ENCODE measurements at places on chromosomes 11 and 22. TPM values are rescaled to one million over a fixed set of nuclear protein-coding genes. Genes with fewer than 3 reads are reported as not detected.
A peak's percentile ranks its signal among the peaks of the same experiment; 100 is the strongest.

DNA sequence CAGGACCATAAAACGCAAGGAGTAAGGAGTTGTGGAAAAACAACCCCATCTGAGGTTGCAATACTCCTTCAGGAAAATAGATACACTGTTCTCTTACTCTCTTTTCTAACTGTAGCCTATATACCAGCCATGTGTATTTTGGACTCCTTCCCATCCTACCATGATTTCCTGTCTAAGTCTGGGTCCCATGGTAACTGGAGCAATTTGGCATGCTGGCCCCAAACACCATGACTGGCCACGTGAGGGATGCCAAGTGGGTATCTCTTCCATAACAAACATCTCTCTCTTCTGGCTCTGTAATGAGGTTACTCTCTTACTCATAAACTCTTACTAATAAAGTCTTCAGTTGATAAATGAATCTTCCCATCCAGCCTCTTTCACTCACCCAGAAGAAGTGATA lies 26.5 kb downstream of the ABTB2 start:
- H3K4me3 ChIP-seq, result peak overlapping the region; percentile 42
- peaks cover 75% of the 10 kb centered on the region for H3K4me1 ChIP-seq
- no peak for DNase-seq
- no peaks in the 10 kb centered on the region for H3K36me3 ChIP-seq
- peak overlapping the region; percentile 80 for H3K27ac ChIP-seq

DNA sequence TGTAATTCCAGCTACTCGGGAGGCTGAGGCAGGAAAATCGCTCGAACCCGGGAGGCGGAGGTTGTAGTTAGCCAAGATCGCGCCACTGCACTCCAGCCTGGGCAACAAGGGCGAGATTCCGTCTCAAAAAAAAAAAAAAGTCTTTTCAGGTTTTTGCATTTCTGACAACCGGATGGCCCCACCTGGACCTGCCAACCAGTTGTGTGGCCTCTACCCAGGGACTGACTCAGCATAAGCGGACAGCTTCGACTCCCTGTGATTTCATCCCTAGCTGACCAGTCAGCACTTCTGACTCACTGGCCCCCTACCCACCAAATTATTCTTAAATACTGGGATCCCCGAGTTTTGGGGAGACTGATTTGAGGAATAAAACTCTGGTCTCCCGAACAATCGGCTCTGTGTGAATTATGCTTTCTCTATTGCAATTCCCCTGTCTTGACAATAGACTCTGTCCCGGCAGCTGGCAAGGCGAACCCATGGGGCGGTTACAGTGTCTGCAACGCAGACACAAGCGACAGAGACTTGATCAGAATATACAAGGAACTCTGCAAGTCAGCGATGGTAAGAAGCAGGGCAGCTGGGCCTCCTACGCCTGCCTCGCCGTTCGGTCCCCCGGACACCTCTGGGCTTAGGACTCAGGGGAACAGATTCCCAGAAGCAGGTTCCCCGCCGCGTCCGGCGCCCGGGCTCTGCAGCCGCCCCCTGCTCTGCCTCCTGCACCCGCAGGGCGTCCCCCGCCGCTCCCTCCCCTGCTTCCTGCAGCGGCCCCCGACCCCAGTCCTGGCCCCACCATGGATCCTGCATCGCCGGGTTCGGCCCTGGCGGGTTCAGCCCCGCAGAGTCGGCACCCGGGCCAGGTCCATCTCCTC lies 741 bp upstream of the TALDO1 start:
- H3K36me3 ChIP-seq, result no peaks in the 10 kb centered on the region
- H3K4me3 ChIP-seq, result peak overlapping the region; percentile 87
- no peak for DNase-seq
- peak overlapping the region; percentile 66 for H3K27ac ChIP-seq
- peaks cover 11% of the 10 kb centered on the region for H3K4me1 ChIP-seq

DNA sequence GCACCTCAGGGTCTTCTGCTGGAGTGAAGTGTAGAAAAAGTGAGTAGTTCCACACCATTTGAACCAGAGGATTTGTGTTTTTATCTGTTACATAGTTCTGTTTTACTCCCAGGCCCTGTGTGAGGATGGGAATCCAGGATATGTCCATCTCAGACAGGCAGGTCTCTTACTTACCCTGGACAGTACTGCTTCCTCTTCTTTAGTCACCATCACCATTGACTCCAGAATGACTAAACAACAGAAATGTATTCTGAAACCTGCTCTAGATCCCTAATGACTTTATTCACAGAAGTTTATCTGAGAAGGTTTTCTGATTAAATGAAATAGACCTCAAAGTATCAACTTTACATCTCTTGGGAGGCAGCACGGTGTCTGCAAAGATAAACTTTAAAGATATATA lies 33.6 kb downstream of the CYP2R1 start:
- H3K27me3 ChIP-seq, result no peaks in the 10 kb centered on the region
- H3K36me3 ChIP-seq, result no peaks in the 10 kb centered on the region
- DNase-seq, result no peak
- H3K4me3 ChIP-seq, result no peak overlapping the region

DNA sequence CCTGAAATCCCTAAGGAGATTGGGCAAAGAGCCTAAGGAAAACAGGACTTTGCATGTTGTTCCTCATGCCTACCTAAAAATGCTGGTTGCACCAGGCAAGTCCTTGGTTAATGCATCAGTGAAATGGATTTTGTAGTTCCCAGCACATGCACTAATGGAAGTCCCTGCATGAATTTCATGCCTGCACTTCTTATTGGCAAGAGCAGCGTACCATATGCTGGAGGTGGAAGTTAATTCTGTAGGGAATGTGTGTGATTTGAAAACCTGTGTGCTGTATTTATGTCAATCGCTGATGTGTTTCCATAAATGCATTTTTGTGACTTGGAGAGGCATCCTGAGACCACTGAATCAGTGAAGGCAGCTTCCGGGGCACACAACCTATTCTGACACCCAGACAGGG lies 140.3 kb upstream of the MTNR1B start:
- H3K27ac ChIP-seq, result no peak overlapping the region
- H3K4me3 ChIP-seq, result no peak overlapping the region
- no peak for DNase-seq

The TRIM66 gene
- total RNA-seq, result 16.1 TPM

DNA sequence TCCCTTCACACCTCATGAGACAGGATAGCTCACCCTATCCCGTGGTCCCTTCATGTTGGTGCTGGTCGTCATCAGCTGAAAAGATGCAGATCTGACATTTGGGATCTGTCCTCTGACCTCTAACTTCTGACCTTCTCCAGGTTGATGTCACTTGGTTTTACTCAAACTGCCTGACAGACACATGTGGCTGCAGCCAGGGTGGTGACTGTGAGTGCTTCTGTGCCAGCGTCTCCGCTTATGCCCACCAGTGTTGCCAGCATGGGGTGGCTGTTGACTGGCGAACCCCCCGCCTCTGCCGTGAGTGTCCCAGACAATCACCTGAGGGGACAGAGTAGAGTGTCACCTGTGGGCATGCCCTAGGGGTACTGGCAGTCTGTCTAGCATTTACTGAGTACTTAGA lies 49.7 kb downstream of the OTOG start:
- no peak overlapping the region for H3K27ac ChIP-seq
- no peak overlapping the region for H3K4me3 ChIP-seq
- DNase-seq, result no peak
- peaks cover 53% of the 10 kb centered on the region for H3K27me3 ChIP-seq
- no peaks in the 10 kb centered on the region for H3K36me3 ChIP-seq
- H3K4me1 ChIP-seq, result no peaks in the 10 kb centered on the region

DNA sequence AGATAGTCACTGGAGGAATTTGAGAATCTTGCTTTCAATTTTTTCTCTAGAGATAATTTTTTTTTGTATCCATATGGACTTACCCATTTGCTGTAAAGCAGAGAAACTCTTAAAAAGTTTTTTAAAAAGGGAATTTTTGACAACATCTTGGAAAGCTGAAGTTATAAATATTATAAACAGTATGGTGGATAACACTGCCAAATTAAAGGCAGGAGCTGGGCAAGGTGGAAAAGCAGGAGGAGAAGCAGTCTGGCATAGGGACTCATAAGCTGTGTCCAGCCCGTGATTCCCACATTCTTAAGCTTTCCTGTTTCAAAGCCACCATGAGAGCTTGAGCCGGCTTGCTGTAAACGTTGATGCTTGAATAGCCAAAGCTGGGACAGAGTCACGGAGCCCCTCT lies 149.5 kb downstream of the NAV2 start:
- H3K4me1 ChIP-seq, result no peaks in the 10 kb centered on the region
- no peak overlapping the region for H3K4me3 ChIP-seq
- no peak for DNase-seq

- no peak overlapping the region for H3K27ac ChIP-seq
- no peaks in the 10 kb centered on the region for H3K27me3 ChIP-seq
- H3K4me1 ChIP-seq, result no peaks in the 10 kb centered on the region
- no peak for DNase-seq
These were observed 38.1 kb upstream of the OPCML start for GRCh38 chr11:133570376-133570775.

DNA sequence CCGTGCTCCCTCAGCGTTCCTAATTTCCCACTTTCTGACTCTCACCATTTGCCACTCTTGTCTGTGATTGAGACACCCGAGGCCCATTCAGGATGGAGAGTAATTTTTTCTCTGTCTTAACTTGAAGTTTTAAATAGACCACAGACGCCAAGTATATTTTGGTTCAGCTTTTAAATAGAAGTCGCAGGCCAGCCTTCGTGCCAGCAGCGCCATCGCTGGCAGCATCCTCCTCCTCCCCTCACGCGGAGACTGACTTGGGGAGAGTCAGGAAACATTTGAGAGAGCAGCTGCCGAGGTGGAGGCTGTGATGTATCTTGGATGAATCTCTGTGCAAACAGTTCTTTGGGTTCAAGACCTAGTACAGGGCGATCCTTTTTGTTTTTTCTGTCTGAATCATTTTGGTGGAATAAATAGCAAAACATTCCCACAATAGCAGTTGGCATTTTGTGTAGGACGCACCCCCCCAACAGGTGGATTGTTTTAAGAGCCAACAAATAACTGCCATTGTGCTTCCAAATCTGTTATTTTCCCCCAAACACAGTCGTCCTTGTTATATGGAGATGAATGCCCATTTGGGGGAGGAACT lies 889 bp upstream of the DMC1 start:
- peaks cover 10% of the 10 kb centered on the region for H3K4me1 ChIP-seq
- H3K27me3 ChIP-seq, result no peaks in the 10 kb centered on the region
- H3K36me3 ChIP-seq, result no peaks in the 10 kb centered on the region
- peak overlapping the region; percentile 64 for H3K4me3 ChIP-seq

The TSPAN18 gene
- not detected for total RNA-seq

The WT1 gene
- total RNA-seq, result not detected

DNA sequence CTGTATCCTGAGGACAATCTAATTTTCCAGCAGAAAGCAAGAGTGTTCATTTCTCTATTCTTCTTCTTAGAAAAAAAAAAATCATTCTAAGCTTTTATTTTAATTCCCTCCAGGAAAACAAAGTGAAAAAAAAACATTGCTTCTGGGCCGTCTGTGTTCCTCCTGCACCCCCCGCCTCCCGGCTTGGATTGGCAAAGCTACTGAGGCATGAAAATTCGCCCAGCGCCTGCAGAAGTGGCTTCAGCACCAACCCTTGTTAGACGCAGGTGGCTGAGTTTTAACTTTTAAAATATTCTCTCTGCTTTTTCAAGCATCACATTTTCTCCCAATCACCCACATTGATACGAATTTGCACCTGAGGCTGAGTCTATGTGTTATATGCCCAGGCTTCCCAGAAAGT lies 401.6 kb downstream of the BRD1 start:
- peaks cover 98% of the 10 kb centered on the region for H3K27me3 ChIP-seq
- DNase-seq, result no peak
- H3K36me3 ChIP-seq, result no peaks in the 10 kb centered on the region
- H3K27ac ChIP-seq, result no peak overlapping the region

- DNase-seq, result no peak
- no peak overlapping the region for H3K27ac ChIP-seq
- peaks cover 7% of the 10 kb centered on the region for H3K36me3 ChIP-seq
- H3K4me1 ChIP-seq, result no peaks in the 10 kb centered on the region
- H3K27me3 ChIP-seq, result no peaks in the 10 kb centered on the region
These were observed 14.2 kb downstream of the KMT2A start for GRCh38 chr11:118450451-118450850.

The C11orf42 gene
- not detected for total RNA-seq

The MMP27 gene
- not detected for total RNA-seq

DNA sequence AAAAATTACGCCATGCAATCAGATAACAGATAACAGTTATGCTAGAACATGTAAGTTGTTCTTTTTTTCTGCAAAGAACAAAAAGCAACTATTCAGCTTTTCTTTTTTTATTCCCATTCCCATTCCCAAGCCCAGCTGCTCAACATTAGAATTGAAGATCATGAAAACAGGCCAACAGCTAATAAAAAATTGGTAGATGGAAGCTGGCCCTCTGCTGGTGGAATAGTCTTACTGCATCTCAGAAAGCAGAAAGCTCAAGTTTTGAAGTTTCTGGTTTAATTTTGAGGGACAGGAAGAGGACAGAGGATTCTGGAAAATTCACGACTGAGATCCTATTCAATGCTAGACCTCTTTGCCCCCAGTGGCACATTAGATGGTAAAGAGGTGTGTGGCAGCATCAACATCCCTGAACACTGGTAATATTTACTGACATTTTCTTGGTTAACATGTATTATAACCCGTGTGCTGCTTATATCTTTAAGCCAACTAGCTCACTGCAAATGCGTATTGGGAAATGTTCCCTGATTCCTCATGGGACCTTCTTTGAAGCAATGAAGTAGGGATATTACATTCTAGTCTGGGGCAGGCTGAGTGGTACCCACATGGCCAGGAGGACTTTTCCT lies 591.2 kb downstream of the OPCML start:
- no peaks in the 10 kb centered on the region for H3K27me3 ChIP-seq
- no peak overlapping the region for H3K27ac ChIP-seq
- H3K4me3 ChIP-seq, result no peak overlapping the region
- no peak for DNase-seq

DNA sequence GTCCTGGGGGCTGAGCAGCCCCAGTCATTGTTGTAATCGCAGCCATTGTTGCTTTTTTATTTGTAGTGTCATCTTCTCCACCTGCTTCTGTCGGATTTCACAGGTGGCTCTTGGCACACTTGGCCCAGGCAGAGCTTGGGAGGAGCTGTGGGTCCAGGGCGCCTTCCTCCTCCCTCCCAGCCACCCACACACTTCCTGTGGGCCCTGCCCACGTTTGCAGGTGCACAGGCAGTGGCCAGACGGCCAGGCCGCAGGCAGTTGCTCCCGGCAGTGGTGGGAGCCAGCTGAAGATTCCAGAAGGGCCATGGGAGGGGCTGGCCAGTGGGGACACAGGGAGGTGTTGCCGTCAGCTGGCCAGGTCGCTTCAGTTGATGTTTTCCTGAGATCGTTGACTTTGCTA lies 1191.9 kb downstream of the BRD1 start:
- H3K27ac ChIP-seq, result no peak overlapping the region
- no peaks in the 10 kb centered on the region for H3K36me3 ChIP-seq
- peaks cover 92% of the 10 kb centered on the region for H3K27me3 ChIP-seq
- H3K4me3 ChIP-seq, result no peak overlapping the region
- DNase-seq, result no peak

The NCR3LG1 gene
- 0.33 TPM for total RNA-seq

DNA sequence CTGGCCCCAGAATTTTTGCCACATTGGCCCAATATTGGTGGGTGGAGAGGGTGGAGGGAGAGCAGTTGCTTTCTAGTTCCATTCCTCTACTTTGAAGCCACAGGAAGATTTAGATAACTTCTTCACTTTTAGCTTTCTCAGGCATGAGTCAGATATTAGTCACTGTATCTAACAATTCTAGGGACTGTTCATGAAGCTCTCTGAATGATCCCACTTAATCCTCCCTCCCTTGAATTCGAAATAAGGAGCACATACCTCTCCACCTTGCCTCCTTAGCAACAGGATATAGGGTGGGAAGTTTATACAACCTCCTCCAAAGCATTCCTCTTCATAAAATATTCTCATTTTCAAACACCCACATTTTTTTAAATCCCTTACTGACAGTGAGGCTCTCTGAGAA lies 13.5 kb downstream of the FSHB start:
- no peaks in the 10 kb centered on the region for H3K36me3 ChIP-seq
- no peak overlapping the region for H3K4me3 ChIP-seq
- H3K4me1 ChIP-seq, result no peaks in the 10 kb centered on the region

The SCN2B gene
- total RNA-seq, result not detected

Data from PC-9 (cell line).